ENCODE measurements at places on chromosomes 3 and 15.

GRCh38 chr15:70532531-70533186 is 230.7 kb downstream of the UACA start:
- no peak for DNase-seq

DNA sequence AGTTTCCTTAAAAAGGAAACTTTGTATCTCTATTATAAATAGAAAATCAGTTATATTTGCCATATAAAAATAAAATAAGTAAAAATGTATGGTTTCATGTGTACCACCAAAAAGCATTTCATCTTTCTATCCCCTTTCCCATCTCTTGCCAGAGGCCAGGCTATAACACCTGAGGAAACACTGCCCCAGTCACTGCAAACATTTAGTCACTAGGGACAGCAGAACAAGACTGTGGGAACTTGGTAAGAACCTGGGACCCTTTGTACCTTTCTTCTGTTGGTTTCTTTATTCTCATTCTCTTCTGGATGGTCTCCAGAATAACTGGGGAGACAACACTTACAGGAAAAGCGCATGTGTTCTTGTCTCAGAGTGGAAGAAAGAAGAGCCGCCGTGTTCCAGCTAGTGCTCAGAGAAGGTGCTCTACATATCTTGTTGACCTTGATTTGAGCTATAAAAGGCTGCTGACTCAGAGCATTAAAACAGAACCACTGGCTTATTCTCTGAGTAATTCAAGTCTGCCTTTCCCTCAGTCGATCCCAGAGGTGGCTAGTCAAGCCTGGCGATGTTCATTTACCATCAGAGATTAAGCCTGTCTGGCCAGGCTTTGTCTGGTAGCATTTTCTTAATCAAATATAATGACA is 361.6 kb downstream of the RBMS3 start:
- DNase-seq = no peak

- DNase-seq = no peak
Observed at GRCh38 chr3:109109574-109109973, 8.4 kb downstream of the MORC1 start.

DNA sequence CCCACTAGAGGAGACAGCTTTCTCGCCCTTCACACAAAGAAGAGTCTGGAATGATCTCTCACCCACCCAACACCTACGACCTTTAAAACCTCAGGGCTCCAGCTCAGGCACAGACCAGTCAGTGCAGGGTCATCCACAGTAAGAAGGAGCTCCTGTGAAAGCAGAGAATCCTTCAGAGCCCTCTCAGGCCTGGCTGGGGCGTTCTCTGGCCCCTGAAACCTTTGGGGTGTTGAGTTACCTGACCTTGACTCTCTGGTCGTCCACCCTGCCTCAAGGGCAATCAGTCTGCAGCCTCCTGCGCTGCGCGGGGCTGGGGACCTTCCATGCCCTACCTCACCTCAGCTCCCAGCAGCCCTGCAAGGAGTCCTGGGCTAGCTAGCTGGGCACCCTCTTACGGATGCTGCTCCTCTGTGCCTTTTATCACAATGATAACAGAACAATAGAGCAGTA is 106.2 kb downstream of the ADCY5 start:
- DNase-seq = no peak

- no peak for DNase-seq
Observed at GRCh38 chr3:14415501-14415900, 13.1 kb downstream of the SLC6A6 start.

- DNase-seq = no peak
Observed at GRCh38 chr3:143471705-143472104, 352.1 kb downstream of the CHST2 start.
